ENCODE measurements at places on chromosomes 4 and X. TPM values are rescaled to one million over a fixed set of nuclear protein-coding genes. Genes with fewer than 3 reads are reported as not detected.

Gene GK2
- total RNA-seq: not detected

Gene GABRQ
- not detected for total RNA-seq

Gene MTM1
- 5.1 TPM for total RNA-seq

Gene TSPAN6
- total RNA-seq: 16.6 TPM

Gene HSD17B13
- not detected for total RNA-seq

Gene TBC1D9
- total RNA-seq: 26.8 TPM

Gene PNMA6A
- total RNA-seq: 3.3 TPM

Gene CT45A2
- not detected for total RNA-seq

Gene GRID2
- not detected for total RNA-seq

Gene STARD8
- total RNA-seq: 0.73 TPM

Gene RHOH
- total RNA-seq: not detected

Gene GIMD1
- not detected for total RNA-seq

Gene EGFL6
- total RNA-seq: not detected

Gene MAD2L1
- 27.2 TPM for total RNA-seq

Gene CCDC110
- total RNA-seq: 0.20 TPM

Gene RTL3
- total RNA-seq: not detected

Gene DACH2
- total RNA-seq: not detected

Gene PDCL2
- not detected for total RNA-seq

Gene OTC
- total RNA-seq: not detected

Gene LONRF3
- total RNA-seq: not detected

Gene GYPE
- 3.3 TPM for total RNA-seq

Gene MAGEA12
- not detected for total RNA-seq

Gene GAGE12E
- not detected for total RNA-seq

Gene DCUN1D4
- 40.8 TPM for total RNA-seq

Gene GPRASP2
- total RNA-seq: 12.7 TPM

Data from subcutaneous preadipocyte (primary cell).